ENCODE measurements at places on chromosomes 7 and 10.

- no peak for DNase-seq
Measured at GRCh38 chr7:101397243-101397642, 34.6 kb downstream of the COL26A1 start.

DNA sequence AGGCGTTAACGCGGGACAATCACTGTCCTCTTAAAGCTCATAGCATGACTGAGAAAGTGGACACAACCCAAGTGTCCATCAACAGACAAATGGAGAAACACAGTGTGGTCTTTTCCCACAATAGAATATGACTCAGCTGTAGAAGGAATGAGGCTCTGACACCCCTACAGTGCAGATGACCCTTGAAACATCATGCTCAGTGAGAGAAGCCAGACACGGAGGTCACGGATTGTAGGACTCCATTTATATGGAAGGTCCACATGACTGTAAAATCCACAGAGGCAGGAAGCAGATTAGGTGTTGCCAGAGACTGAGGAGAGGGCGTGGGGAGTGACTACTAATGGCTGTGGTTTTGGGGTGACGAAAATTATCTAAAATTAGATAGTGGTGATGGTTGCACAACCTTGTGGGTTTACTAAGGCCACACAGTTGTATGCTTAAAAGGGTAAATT is 6.1 kb upstream of the NCAPG2 start:
- no peak for DNase-seq

DNA sequence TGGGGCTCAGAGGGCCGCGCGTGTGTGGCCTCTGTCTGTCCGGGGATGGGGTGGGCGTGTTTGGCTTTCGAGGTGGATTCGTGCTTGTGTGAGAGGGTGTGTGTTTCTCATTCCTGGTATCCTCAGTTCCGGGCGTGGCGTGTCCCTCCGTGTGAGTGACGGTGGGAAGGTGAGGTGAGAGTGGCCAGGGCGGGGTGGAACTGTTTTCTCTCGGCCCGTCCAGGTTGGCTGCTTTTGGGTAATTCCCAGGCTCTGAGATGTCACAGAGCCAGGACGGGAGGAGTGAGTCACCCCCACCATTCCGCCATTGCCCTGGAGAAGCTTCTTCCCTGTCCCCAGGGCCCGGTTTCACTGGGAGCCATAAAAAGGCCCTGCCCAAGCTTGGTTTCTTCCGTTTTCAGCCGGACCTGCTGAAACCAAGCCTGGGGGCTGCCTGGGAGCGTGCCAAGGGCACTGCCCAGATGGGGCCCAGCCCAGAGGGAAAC is 21.3 kb upstream of the CLDN4 start:
- DNase-seq: no peak

DNA sequence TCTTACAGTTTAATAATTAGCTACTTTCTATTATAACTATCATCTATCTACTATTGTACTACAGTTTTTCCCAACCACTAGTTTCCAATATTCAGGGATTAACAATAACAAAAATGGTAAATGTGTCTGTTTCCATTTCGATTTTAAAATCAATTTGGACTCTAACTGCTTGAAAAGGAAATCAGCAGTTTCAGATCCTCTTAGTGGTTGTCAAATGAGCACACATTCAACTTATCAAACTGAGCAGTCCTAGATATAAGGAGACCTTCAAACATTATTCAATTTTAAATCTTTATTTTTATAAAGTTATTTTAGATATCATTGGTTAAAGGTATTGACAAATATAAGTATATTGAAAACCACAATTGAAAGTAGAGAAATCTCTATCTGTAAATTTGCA is 46.8 kb upstream of the CD36 start:
- DNase-seq: no peak

DNA sequence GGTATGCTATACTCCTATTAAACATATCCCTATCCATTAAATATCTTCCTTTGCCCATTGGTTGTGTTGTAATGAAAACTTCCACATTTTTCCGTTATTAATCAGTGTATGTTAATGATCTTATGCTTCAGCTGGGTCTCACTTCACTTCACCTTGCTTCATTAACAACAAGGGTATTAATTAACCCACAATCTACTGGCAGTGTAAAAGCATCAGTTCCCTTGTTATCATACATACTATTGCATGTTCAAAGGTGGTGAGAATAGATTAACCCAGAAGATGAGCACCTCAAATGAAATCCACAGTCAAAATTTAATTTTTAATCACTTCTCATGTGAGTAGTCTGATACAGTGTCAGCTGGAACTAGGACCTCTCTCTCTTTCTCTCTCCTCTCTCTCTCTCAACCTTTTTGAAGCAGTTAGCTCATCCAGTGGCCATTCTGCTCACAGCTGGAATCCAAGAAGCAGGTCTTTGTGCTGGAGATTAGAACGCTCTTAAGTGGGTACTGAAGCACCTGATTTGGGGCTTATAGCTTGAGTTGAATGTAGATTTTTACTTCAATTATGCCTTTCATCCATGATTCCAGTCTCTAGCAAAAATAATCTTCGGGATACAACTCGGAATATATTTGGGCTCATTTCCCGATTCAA is 172.3 kb downstream of the RAPGEF5 start:
- no peak for DNase-seq

DNA sequence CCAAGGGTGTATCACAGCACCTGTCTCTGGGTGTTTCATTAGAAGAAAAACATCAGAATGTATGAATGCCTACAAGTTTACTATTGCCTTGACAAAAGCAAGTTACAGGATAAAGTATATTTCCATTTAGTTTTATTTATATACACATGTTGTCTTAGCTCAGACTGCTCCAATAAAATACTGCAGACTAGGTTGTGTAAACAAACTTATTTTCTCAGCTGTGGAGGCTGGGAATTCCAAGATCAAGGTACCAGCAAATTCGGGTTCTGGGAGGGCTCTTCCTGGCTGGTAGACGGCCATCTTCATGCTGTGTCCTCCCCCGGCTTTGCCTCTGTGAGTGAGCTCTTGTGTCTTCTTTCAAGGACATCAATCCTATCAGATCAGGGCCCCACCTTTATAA is 77.1 kb upstream of the UNC5B start:
- DNase-seq: no peak

GRCh38 chr7:95589031-95589430 is 7.3 kb downstream of the PDK4 start:
- no peak for DNase-seq

DNA sequence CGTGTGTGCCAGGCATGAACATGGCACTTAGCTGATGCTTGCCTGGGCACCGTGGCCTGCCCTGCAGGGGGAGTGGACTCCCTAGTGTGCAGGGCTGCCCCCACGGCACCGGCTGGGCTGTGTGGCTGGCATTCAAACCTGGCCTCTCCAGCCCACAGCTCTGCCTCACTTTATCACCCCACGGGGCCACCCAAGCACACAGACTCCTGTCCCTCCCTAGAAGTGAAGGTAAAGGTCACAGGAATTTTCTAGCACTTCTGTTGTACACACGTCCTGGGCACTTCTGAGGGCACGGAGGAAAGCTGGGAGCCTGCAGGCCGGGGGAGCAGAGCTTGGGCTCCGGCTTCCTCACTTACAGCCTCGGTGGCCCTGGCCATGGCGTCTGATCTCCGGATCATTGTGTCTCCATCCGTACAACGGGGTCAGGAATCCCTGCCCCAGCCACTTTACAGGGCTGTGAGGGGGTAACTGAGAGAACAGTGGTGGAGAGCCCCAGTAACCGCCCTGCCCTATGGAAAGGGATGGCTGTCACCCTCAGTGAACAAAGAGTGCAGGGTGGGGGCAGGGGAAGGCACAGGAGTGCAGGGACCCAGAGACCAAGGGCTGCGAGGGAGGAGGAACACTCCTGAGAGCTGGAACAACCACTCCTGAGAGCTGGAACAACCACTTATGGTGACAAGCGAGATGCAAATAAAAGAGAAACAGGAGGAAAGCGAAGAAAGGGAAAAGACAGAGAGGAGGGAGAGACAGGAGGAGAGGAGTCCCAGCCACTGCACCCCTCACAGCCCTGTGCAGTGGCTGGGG is 3.9 kb upstream of the PYROXD2 start:
- DNase-seq: no peak

DNA sequence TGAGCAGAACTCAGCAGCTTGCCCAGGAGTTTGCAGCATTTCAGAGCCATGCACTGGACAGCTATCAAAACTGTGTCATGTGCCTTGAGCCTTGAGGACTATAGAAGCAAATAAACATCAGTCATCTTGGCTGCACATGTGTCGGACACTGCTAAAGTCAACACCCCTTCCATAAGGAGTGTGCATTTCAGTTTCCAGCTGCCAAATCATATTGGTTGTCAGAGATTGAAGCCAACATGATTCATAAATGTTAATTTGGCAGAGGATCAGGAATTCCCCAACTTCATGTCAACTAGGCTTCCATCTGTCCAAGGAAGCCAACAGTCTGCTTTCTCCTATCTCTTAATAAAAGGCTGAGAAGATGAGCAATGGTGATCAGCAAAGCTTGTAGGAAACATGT is 32.8 kb downstream of the SLC16A12 start:
- DNase-seq: no peak

GRCh38 chr10:36716291-36716690 is 409.1 kb upstream of the ANKRD30A start:
- DNase-seq: no peak

DNA sequence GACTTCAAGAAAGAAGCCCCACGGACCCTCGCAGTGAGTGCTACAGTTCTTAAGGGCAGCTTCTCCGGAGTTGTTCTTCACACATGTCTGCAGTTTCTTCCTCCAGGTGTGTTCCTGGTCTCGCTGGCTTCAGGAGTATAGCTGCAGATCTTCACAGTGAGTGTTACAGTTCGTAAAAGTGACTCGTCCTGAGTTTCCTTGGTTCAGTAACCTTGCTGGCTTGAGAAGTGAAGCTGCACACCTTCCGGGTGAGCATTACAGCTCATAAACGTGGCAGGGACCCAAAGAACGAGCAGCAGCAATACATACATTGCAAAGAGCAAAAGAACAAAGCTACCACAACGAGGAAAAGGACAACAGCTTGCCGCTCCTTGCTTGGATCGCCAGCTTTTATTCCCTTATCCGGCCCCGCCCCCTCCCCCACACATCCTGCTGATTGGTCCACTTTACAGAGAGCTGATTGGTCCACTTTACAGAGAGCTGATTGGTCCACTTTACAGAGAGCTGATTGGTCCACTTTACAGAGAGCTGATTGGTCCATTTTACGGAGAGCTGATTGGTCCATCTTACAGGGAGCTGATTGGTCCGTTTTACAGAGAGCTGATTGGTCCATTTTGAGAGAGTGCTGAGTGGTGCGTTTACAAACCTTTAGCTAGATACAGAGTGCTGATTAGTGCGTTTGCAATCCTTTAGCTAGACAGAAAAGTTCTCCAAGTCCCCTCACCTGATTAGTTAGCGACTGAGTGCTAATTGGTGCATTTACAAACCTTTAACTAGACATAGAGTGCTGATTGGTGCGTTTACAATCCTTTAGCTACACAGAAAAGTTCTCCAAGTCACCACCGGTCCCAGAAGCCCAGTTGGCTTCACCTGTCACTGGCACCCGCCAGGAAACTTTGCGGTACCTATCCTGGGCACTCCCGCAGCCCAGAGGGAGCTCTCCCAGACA is 165.3 kb downstream of the AGMO start:
- no peak for DNase-seq

GRCh38 chr7:26372249-26372648 is 80.6 kb downstream of the SNX10 start:
- no peak for DNase-seq

GRCh38 chr10:5968681-5969453 is 8.5 kb downstream of the IL15RA start:
- DNase-seq: no peak

DNA sequence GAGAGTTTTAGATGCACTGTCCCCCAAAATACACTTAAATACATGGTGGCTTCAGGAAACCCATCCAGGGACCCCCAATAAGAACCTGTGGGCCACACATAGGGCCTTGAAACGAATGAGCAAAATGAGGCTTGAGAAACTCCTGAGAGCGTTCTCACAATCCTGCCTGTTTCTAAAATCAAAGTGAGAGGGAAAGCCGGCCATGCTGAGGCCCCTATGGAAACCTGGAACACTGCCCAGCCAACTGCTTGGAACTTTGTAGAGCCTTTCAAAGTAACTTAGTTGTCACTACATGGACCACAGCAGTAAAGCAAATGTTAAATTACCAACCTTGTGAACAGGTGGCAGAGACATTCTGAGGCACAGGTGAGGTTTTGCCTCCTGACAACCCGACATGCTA is 13.4 kb downstream of the SGMS1 start:
- DNase-seq: no peak

- DNase-seq: no peak
Measured at GRCh38 chr10:93346108-93346507, 136.0 kb downstream of the MYOF start.

- DNase-seq: no peak
Measured at GRCh38 chr7:22860337-22860736, 37.7 kb upstream of the TOMM7 start.

- no peak for DNase-seq
Measured at GRCh38 chr10:86334488-86335085, 32.0 kb downstream of the GRID1 start.

GRCh38 chr10:26737730-26738129 is 40.2 kb downstream of the PDSS1 start:
- DNase-seq: no peak

- no peak for DNase-seq
Measured at GRCh38 chr10:67225226-67225625, 299.4 kb downstream of the LRRTM3 start.
